NCI-H510A (cell line): ENCODE measurements at places on chromosomes 12 and 14.

DNA sequence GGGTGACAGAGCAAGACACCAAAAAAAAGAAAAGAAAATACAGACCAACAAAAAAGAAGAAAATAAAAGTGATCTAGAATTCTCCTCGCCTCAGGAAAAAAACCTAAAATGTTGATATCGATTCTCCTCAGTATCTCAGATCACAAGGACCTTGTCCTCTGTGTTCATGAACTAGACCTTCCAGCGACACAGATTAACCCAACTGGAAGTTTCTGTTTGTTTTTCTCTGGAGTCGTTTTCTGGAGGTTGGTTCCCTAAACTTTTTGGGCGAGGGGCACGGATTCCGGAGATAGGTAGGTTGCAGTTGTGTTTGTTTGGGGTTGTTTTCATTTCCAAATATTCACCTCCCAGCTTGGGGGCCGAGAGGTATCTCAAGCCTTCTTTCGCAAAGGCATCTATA, 559 bp upstream of the RFC5 start:
- no peak for DNase-seq

- peak; percentile 39 for DNase-seq
These were observed 34.7 kb downstream of the GPATCH2L start for GRCh38 chr14:76186308-76187027.

DNA sequence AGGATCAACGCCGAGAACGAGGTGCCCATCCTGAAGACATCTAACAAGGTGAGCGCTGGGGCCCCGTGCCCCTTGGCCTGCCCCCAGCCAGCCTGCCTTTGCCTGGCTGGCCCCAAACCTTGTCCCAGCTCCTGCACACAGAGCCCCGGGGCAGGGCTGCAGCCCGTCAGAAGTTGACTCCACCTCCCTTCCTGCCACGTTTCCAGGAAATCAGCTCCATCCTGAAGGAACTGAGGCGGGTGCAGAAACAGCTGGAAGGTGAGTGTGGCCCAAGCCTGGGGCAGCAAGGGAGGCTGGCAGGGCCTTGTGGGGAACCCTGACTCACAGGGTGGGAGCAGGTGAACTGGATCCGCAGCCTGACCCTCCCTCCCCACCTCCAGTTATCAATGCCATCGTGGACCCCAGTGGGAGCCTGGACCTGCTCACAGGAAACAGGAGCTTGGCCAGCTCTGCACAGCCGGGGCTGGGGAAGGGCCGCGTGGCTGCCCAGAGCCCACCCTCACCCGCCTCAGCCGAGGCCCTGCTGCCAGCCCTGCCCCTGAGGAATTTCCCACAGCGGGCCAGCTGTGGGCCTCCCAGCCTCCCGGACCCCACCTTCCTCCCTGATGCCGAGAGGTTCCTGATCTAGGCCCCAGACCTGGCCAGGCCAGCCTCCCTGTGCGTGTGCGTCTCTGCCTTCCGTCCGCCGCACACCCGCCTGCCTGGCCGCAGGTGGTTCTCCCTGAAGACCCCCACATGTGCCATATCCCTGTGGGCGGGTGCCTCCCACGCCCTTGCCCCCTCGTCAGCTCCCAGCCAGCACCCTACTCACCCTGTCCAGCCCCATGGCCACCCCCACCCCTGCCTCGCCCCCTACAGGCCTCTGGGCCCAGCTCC, 29.5 kb downstream of the CEP170B start:
- no peak for DNase-seq

GRCh38 chr14:96100161-96101064, 61.3 kb downstream of the C14orf132 start:
- DNase-seq, result peak; percentile 63

- no peak for DNase-seq
These were observed 254.0 kb upstream of the KRR1 start for GRCh38 chr12:75765170-75766059.

DNA sequence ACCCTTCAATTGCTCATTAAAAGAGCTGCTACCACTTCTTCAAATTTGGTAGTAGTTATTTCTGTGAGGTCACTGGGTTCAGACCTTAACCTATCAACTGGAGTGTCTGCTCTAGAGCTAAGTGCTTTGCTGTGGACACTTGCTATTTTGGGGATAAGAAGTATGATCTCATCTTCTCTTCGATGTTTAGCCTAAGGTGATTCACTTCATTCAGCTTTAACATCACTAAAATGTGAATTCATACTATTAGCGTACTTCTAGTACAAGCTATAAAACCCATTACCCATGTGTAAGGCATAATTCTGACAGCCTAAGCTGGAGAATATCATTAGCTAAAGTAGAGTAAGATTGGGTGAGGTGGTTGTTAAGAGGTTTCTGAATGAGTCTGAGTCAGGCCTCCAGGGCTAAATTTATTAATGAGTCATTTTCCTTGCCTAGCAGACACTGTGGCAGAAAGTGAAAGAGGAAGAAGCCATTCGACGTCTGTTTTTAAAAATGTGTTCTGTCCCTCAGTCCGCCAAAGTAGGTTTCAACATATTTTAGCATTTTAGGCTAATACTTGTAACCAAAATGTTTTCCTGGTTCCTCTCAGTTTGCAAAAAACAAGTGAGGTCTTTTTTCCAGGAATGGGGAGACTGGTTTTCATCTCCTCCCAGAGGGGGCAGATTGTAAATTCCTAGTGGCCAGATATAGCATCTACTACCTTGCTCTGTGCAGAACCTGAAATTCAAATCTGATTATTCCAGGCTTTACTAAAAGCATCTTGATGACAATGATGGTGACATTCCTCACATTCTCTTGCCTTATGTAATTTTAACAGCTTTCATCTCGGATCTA, 103.6 kb downstream of the SSPN start:
- no peak for DNase-seq

DNA sequence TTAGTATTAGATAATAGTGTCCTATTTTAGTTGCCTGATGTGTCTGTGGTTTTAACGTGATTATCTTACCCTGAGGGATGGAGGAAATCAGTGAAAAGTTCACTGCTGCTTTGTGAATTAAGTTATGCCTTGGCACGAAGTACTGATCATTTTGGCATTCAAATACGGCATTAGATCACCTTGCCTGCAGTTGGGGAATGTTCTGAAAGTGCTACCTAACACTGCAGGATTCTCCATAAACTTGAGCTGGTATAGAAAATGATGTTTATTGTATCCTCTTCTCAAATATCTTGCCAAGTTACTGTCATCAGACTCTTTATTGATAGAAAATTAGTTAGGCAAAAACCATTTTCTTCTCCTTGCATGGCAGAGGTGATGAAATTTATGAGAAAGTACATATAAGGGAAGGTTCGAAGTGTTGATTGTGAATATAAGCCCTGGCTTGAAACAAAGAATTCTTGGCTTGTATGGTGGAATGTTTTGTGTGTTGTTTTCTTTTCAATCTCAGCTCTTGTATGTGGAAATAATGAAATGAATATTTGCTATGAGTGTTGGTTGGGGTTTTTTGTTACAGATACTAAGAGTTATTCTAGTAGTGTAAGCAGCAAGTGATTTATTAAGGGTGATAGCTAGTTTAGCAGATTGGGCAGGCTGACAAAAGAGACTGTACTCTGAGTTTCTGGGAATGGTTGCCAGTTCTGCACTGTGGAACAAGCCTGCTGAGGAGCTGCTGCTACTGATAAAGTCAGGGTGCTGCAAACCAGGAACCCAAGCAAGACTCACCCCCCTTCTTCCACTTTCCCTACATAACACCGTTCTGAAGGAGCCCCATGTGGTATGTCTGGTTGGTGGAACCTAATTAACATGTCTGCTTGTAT, 448.3 kb downstream of the PCNX1 start:
- no peak for DNase-seq

- no peak for DNase-seq
These were observed 221.8 kb downstream of the MSRB3 start for GRCh38 chr12:65500091-65500900.

- DNase-seq, result no peak
These were observed 501.6 kb downstream of the EGLN3 start for GRCh38 chr14:33449268-33449667.

DNA sequence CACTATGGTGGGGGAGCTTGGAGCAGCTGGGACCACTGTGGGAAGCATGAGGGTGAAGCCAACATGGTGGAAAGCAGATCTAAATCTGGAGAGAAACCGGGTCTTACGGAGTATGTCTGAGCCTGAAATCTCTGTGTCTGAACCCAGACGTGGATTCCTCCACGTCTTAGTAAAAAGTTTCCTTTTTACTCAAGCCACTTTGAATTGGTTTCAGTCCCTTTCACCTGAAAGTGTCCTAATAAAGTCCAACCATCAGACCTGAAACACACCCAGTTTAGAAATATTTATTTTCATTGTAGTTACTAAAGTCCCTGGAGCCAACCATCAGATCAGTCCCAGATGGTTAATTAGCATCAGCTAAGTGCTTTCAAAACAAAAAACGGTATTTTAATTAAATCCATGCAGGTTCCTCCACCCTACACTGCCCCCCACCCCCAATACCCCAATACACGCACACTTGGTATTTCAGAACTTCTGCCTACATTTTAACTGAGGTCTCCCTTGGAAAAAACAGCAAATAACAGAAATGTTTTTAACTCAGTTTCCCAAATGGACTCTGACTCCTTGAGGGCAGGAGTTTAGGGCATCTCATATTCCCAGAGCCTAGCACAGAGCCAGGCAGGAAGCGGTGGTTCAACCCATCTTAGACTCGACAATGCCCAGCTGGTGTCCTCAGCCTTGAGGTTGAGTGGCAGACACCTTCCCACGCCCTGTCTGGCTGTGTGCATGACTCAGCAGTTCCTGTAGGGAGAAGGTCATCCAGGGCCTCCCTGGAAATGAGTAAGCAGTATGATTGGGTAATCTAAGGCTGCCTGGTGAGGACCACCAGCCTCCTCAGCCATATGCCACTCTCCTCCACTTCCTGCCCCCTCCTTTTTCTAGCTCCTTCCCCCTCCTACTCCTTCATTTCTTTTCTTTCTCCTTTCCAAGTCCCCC, 175.8 kb downstream of the TTC8 start:
- no peak for DNase-seq

- no peak for DNase-seq
These were observed 11.2 kb downstream of the BCL2L14 start for GRCh38 chr12:12081836-12082497.

- no peak for DNase-seq
These were observed 26.5 kb downstream of the NUAK1 start for GRCh38 chr12:106112145-106112821.

GRCh38 chr12:123723011-123723410, 10.9 kb downstream of the ATP6V0A2 start:
- DNase-seq, result peak; percentile 90

DNA sequence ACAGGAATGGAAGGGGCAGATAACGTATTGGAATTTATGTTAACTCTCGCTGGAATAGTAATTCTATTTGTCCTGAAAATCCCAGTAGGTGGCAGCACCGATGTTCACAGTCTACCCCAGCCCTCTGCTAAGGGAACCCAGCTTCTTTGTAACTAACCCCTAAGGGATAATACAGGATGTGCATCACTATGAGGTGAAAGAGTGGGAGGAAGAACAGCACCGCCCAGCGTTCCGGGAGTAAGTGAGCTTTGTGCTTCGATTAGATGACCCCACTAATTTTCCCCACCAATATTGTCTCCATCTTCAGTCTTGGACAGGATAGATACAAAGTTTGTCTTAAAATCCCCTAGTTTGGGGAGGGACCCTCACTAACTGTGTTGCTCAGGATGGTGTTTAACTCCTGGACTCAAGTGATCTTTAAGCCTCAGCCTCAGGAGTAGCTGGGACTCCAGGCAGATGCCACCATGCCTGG, 2.7 kb downstream of the SLC2A3 start:
- DNase-seq, result no peak

- peak; percentile 58 for DNase-seq
These were observed 55.9 kb upstream of the AVPR1A start for GRCh38 chr12:63206909-63207308.

DNA sequence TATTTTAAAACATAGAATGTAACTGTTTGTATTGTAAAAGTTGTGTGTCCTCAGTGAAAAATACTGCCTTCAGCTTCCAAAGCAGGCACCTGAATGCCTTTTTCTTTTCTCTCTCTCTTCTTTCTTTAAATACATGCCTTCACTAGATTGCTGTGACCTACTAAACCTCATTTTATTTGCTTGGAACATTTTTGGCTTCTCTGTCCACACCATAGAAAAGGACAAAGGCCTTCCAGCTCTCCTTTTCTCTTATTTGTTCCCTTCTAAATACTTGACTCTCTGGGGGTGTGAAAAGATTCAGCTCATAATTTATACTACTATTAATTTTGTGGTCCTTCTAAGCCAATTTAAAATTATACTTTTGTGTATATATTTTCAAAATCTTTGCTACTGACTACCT, 38.4 kb downstream of the PPM1A start:
- no peak for DNase-seq

- no peak for DNase-seq
These were observed 96.9 kb downstream of the EML5 start for GRCh38 chr14:88695870-88696269.

DNA sequence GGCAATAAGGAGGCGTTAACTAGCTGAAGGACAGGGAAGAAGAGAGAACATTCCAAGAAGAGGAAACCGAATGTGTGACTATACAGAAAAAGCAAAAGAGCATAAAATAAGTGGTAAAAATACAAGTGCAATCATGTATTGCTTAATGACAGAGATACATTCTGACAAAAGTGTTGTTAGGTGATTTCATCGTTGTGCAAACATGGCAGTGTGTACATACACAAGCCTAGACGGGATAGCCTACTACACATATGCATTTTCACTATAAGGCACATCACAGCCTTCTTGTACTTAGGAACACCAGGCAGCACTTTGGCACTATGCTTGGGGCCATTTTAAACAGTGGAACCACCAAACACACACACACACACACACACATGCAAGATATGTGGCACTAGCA, 299.3 kb downstream of the BCAT1 start:
- no peak for DNase-seq

DNA sequence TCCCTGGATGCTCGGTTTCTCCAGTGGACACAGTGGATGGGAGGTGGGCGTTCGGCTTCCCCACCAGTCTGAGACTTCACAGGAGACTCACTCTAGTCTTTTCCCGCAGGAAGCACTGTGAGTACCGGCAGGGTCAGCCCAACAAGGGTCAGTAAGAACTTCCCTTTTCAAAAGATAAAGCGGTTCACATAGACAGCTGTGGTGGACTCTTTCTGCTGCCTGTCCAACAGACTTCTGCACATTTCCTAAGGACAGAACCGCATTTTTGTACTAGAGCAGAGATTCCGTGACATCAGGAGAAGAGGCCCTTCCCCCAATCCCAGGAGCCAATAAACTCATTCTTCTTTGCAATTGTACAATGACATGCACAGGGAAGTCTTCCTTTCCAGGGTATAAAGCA, 10.4 kb downstream of the LTBR start:
- no peak for DNase-seq

GRCh38 chr14:66109426-66109825, 376.7 kb upstream of the CCDC196 start:
- DNase-seq, result no peak

GRCh38 chr12:116091579-116091978, 185.9 kb downstream of the MED13L start:
- DNase-seq, result no peak

DNA sequence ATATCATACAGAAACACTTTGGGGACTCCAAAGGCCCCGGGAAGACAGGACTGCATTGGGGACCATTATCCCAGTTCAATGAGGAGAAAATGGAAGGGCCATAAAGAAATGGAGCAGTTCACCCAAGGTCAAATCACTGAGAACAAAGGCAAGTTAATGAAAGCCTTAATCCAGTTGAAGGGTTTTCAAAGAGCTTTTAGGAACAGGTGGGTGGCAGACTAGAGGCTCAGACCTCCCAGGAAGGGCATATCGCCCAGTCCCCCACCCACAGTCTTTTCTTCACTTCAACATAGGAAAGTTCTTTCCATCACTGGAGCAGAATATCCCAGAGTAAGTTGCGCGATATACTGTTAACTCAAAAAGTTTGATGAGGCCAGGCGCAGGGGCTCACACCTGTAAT, 136.1 kb upstream of the CCND2 start:
- no peak for DNase-seq
